Left ventricle myocardium superior (tissue), 1 donor: ENCODE measurements at places on chromosomes 16 and 17.

DNA sequence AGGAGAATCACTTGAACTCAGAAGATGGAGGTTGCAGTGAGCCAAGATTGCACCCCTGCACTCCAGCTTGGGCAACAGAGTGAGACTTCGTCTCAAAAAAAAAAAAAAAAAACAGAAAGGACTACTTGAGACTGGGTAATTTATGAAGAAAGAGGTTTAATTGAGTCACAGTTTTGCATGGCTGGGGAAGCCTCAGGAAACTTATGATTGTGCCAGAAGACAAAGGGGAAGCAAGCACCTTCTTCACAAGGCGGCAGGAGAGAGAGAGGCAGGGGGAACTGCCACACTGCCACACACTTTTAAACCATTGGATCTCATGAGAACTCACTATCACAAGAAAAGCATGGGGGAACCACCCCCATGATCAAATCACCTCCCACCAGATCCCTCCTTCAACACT lies 9.0 kb upstream of the MILR1 start:
- DNase-seq = no peak

GRCh38 chr17:2901582-2901981 lies 105.3 kb downstream of the RAP1GAP2 start:
- DNase-seq = peak; percentile 62

DNA sequence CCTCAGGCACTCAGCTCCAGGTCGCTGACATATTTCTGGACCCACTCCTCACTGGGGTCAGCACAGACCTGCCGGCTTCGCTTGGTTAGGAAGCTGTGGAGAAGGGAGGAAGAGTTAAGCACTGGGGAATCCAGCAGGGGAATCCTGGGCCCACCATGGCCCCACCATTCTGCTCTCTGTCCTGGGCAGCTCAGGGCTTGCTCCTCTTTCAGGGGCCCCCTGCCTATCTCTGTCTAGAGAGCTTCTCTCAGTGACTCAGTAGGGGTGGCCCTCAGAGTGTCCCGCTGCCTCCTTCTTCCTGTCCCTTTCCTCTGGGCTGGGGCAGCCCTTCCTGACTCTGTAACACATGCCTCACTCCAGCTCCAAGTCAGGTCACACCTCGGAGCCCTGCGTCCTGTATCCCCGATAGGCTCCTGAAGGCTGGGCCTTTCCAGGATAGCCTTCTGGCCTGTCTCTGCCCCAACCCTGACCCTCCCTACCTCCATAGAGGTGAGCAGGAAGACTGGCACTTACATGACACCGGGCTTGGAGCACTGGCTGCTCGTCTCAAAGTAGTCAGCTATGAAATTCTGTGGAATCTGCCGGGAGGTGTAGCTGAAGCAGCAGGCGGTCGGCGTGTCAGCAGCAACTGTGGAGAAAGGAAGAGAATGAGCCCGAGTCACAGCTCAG lies 1.1 kb downstream of the CCL3 start:
- DNase-seq = no peak

GRCh38 chr17:48270899-48271298 lies 159.1 kb downstream of the SKAP1 start:
- no peak for DNase-seq

DNA sequence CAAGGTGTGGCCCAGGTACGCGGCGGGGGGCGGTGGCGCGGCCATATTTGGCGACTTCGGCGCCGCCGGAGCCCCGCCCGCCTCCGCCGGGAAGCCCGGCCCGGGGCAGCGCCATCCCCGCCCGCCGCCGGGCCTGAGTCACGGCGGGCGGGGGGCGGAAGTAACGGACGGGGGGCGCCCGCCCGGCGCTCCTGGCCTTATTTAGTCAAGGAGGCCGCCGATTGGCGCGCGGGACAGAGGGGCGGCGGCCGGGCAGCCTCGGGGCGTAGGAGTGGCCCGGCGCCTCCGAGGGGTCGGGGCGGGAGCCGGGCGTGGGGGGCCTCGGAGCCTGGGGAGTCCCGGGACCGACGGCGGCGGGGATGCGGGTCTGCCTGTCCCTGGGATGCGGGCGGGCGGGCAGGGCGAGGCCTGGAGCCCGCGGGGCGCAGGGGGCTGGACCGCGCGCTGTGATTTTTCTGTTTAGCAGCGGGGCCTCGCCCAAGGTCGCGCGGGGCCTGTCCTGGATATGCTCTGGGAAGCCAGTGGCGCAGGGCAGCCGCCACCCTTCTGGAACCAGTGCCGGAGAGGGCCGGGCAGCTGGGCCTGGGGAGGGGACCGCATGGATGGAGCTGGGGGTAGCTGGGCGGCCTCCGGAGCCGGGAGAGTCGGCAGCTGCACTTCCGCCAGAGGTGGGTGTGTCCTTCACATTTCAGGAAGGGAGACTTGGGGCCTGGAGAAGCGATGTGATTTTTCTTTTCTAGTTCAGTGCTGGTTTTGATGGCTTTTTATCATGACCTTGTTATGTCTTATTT lies 2.3 kb upstream of the ACTG1 start:
- DNase-seq = peak; percentile 92

DNA sequence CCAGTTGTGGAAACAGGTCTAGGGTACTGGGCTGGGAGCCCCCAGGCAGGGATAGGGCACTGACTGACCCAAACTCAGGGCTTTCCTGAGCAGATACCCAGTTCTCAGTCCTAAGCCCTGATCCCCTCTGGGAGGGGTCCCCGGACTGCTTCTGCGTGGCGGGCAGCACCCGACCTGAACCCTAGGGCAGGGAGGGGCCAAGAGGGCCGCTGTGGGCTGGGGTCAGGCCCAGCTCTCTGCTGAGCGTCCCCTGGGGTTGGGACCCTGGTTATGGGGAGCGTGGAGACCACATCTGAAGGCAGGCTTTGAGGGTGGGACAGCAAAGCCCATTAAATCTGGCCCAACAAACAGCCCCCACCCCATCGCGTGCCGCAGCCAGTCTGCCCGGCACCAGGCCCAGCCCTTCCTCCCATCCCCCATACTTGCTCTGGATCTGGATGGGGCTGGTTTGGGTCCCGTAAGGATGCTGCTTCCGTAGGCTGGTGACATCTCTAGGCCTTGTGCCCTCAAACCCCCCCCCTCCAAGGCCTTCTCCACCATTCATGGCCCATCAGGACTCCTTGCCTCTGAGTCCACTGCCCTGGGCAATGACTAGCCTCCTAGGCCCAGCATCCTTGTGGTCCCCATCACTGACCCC lies 691 bp upstream of the FAM83G start:
- no peak for DNase-seq

- DNase-seq = no peak
Measured at GRCh38 chr16:68792465-68793324, 50.6 kb upstream of the TANGO6 start.

DNA sequence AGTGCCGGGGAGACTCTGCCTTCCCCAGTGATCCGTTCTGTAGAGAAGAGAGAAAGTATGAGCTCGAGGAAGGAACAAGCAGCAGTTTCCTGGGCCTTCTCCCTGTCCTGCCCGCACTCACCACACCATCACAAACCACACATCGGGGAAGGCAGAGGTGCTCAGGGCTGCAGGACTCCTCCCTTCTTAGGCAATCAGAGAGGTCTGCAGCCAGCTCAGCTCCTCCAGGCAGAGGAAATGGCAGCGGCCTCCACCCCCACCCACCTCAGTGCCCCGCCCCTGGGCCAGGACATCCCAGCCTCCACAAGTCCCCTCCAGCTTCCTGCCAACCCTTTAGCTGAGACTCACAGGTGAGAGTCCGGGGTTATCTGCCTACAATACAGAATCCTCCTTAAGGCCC lies 2.0 kb downstream of the ZNF319 start:
- DNase-seq = no peak

- DNase-seq = peak; percentile 72
Measured at GRCh38 chr16:87556941-87557459, 45.3 kb upstream of the JPH3 start.

- no peak for DNase-seq
Measured at GRCh38 chr16:20675488-20676267, 21.8 kb downstream of the ACSM1 start.

DNA sequence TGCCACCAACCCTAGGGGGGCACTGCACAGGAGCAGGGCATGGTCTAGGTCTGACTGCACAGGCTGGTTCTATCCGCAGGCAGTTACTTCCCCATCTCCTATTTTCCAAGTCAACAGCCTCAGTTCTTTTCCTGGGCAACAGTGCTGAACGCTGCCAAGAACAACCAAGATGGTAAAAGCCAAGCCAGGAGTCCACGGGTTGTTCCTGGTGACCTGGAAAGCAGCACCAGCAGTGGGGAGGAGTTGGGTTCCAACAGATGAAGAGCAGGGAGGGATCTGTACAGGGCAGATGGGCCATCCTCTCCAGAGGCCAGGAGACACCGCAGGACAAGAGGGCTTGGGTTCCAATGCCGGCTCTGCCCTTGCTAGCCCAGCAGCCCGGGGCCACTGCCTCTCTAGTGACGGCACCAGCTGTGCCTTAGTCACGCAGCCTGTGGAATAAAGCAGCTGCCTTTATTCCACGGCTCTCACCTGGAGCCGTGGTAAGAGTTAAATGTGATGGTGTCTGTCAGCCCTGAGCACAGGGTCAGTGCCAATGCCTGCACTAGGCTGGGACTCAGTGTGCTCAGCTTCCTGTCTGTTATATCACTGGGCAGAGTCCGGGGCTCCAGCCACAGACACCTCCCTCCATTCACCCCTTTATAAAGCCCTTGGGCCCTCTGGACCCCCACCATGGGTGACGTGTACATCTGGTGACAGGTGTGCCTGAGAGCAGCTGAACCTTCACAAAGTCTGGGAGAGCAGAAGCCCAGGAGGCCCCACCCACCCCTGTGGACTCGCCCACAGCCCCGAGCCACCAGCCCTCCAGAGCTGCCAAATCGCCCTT lies 44.9 kb downstream of the MARF1 start:
- DNase-seq = no peak

DNA sequence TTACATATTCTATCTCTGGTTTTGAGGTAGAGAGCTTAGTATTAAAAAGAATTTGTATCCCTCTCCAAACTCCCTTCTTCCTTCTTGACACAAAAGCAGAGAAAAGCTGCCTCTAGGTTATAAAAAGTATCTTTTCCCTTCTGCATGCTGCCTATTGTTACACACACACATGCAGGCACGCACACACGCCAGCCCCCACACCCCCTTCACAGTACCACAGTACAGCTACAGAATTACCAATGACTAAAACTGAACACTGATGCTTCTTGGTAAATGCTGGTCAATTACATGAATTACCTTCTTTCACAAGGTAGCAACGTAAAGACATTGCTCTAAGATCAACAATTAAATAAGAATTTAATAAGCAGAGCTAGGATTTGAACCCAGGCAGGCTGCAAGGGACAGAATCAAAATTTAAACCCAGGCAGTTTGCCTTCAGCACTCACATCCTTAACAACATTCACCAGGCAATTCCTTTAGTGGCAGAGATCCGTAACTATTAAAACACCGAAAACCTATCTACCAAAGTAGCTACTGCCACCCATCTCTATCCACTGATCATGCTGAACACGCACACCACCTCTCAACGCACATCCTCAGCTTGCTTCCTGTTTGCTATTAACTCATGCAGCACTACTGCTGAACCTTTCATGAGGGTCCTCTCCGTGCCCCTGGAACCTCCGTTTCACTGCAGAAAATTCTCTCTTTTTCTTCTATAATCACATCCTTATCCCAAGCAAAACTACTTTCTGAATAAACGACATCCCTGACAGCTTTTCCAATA lies 37.8 kb downstream of the YWHAE start:
- no peak for DNase-seq

DNA sequence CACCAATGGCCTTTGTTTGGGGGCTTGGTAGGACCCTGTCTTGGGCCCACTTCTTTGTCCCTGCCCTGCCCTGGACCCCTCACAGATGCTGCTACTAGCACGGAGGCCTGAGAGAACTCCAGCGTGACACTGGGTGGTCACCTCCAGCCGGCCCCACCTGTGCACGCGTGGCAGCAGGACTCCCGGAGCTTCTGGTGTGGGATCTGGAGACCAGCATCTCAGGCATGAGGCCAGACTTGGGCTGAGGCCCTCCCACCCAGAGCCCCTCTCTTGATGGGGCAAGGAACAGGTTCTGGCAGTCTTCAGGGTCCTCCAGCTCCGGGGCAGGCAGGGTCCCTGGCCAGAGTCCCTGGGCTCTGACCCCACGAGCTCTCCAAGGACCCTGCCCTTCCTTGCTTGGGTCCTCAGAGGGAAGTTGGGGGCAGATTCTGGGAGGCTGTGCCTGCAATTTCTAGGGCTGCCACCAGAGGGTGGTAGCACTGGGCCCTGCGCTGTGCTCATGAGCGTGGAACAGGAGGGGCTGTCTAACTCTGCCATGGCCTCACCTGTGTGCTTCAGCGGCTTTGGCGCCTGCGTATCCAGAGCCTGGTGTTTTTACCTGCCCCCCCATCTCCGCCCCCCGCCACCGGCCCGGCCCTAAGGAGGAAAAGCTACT lies 3.1 kb upstream of the BAIAP3 start:
- no peak for DNase-seq

- DNase-seq = peak; percentile 32
Measured at GRCh38 chr17:6070430-6070912, 292 bp downstream of the WSCD1 start.

GRCh38 chr16:88710556-88710955 lies 4.3 kb downstream of the CTU2 start:
- DNase-seq = no peak

GRCh38 chr16:77775911-77776909 lies 12.2 kb upstream of the VAT1L start:
- DNase-seq = no peak

DNA sequence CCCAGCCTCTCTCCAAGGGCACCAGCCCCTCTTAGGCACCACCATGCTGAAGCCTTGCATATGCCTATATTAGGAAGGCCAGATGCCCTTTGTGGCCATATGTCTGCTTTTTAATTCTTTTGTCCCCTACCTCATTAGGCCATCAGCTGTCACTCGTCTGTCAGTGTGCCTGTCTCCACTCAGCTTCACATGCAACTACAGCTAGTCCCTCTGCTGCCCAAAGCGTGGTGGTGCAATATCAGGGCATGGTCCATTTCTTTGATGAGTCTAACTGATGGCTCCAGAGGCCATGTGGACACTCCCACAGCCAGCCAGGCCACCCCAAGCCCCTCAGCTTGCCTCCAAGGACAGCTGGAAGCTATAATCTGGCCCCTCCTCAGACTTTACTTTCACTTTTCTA lies 36.3 kb downstream of the MYO18A start:
- no peak for DNase-seq

DNA sequence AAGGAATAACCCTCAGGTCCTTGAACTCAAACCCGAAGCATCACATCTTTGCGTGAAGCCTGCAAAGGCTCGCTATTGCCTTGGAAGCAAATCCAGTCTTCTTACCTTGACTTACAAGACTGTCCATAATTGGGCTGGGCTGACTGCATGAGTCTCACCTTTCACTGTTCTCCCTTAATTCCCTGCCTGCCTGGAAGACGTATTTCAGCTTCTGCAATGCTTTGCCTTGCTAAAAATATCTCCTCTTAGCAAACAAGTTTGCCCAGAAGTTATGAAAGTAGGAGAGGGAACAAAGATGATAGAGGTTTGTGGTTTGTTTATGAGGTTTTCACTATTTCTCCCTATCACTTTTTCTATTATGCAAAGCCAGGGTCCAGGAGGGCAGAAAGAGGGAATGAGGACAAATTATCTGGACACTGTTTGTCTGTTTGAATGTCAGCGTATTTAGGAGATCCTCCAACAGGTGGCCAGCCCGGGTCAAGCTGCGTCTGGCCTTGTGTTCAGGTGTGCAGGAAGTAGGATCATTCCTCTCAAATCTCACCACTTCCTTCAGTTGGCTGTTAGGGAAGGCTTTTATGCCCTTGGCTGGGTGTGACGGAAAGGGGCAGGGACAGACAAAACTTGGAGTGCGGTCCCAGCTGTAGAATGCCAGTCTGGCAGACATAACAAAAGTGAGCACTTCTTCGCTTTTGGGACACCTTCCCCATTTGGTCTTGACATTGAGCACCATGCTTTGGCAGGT lies 488.9 kb downstream of the CDH13 start:
- no peak for DNase-seq

- DNase-seq = no peak
Measured at GRCh38 chr17:62565817-62566216, 61.7 kb upstream of the MRC2 start.

- DNase-seq = no peak
Measured at GRCh38 chr17:66172691-66173223, 19.2 kb downstream of the CEP112 start.
